GM12891 (cell line): ENCODE measurements at places on chromosomes 2 and 18.

DNA sequence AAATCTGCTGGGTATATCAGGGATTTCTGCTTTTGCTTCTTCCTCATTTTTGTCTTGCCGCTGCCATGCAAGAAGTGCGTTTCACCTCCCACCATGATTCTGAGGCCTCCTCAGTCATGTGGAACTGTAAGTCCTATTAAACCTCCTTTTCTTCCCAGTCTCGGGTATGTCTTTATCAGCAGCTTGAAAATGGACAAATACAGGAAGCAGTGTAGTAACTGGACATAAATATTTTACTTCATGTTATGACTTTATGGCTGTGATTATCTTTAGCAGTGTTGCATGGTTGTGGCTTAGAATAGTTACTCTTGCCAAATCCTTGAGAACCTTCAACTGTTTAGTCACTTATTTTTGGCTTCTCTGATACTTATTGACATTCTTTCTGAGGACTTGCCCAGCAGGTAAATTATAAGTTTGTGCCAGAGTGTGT lies 66.2 kb upstream of the DLX2 start:
- DNase-seq: no peak

DNA sequence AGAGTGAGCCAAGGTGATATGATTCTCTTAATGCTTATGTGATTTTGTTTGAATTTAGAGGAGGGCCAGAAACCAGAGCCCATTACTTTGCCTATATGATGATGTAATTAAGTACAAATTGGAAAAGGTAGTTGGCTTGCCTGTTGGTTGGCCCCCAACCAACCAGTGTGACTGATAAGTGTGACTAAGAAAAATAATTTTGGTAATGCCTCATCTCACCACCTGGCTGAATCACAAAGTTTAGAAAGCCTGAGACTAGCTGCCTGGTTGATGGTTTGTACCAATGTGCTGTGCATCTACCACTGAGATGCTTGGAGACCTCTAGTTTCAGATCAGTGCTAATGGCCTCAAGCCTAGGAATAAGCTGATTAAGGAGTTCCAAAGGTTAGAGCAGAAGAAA lies 338.7 kb downstream of the CDH2 start:
- DNase-seq: no peak

- no peak for DNase-seq
Measured at GRCh38 chr2:223042704-223043118, 9.3 kb upstream of the KCNE4 start.

DNA sequence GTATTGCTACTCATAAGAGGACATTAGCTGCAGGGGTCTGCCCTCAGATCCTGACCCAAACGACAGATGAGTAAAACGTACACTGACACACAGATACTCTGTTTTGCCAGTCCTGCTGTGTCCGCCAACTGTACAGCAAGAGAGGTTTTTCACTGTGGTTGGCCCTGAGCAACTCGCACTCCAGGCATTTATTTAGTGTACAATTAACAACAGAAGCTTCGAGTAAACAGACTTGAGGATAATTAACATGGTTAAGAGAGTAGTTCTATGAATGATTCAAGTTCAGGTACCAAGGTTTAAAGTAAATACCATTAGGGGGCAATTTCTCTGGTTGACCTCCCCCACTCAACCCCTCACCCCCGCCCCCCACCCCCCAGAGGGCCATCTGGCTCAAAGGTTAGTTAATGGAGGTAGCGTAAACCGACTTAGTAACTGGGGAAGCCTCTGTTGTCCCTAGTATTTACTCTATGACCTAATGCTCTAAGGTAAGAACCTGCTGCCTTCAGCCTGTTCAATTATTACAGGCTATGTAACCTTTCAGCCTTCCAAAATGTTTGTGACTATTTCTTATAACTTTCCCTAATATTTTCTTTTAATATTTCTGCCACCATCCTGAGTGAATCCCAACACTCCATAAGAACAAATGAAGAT lies 103.9 kb upstream of the XIRP2 start:
- DNase-seq: no peak

- DNase-seq: peak; percentile 70
Measured at GRCh38 chr2:240567872-240568677, at the start of gene RNPEPL1. Gene RNPEPL1, plus strand, starts transcription at chr2:240568484. Its CDS starts 103 bp downstream, at chr2:240568587.

DNA sequence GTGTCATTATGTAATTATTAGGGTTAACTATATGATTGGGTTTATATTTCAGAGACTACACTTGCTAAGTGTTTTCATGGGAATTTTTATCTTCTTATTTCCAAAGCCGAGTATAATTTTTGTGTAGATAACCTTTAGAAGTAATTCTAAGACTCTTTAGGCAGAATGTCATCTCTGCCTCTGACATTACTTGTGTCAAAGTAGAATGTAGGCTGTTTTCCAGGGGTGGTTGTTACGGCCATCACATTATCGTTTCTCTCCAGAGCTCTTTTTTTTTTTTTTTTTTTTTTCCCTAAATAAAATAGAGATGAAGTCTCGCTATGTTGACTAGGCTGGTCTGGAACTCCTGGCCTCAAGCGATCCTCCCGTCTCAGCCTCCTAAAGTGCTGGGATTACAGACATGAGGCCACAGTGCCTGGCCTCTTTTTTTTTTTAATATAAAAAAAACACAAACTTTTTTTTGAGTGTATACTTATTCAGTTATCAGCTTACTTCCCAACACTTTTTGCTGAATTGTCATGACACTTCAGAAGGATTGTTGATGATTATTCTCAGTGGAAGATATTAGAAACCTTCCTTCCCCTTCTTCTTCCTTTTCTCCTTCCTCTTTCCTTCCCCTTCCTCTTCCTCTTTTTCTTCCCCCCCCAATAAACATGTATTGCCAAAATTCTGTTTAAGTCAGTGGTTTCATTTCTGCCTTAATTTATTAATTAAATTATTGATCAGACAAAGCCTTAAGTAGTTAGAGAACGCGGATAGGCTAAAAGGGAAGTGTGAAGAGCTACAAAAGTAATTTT lies 2.3 kb downstream of the PIKFYVE start:
- no peak for DNase-seq

DNA sequence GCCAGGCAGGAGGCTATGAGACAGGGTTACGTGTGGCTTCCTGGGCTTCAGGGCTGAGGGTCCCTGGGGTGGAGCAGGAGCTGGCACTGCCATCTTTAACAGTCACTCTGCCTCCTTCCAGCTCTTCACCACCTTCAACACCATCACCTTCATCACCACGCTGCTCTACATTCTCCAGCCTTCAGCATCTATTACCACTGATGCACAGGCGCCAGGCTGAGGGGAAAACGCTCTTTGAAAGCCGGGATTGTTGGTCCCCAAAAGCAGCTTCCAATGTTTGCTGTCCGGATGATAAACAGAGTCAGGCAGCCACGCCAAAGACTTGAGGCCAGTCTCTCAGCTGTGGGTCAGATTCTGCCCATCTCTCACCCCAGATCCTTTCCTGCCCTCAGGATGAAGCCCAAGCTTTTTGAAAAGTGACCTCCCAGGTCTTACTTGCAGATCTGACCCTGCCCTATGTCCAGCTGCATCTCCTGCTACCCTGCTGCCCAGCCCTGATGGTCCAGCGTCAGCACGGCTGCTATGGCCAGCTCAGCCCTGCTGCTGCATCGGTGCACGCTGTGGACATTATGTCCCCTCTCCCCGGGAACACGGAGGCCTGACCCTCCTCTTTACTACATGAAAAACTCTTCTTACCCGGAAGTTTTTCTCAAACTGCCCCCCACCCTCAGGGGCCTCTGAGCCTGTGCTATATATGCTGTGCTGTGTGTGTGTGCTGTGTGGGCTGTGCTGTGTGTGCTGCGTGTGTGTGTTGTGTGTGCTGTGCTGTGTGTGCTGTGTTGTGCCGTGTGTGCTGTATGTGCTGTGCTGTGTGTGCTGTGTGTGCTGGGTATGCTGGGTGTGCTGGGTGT lies 31.2 kb upstream of the MAL start:
- DNase-seq: no peak

DNA sequence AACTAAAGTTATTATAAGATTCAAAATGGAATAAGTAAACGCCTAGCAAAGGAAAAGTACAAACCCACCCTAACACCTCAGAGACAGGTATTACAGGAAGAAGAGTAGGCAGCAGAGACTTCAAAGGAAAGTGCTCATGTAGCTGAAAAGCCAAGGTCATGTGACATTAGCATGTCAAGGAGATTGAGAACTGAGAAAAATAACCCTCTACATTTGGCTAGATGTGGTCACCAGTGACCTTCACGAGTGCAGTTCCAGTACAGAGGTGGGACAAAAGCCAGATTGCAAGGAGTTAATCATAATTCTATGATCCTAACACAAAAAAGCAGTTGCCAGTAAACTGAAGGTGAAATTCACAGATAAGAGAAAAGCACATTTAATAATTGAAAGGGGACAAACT lies 252.7 kb downstream of the ZEB2 start:
- no peak for DNase-seq
